ENCODE measurements at places on chromosomes 2 and 18.

DNA sequence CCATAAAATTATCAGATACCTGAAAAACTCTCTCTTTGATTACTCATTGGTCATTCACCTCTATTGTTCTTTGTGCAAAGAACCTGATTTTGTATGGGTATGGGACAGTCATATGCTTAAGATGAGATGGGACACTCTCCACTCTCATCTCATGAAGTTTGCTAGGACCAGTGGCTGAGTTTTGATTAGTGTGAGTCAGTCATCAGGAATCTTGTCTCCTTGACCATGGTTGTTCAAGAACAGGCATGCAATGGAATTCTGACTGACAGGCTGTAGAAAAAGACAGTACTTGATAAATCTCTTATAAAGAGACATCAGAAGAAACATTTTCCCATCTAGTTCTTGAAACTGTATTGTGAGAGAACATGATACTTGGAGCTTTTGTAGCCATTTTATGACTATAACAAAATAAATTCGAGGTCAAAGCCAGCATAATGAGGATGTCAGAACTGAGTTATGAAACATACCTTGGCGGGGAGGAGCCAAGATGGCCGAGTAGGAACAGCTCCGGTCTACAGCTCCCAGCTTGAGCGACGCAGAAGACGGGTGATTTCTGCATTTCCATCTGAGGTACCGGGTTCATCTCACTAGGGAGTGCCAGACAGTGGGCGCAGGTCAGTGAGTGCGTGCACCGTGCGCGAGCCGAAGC, 367.0 kb downstream of the NR4A2 start:
- DNase-seq = no peak

- DNase-seq = no peak
Measured at GRCh38 chr2:46519265-46519664, 39.9 kb downstream of the TMEM247 start.

DNA sequence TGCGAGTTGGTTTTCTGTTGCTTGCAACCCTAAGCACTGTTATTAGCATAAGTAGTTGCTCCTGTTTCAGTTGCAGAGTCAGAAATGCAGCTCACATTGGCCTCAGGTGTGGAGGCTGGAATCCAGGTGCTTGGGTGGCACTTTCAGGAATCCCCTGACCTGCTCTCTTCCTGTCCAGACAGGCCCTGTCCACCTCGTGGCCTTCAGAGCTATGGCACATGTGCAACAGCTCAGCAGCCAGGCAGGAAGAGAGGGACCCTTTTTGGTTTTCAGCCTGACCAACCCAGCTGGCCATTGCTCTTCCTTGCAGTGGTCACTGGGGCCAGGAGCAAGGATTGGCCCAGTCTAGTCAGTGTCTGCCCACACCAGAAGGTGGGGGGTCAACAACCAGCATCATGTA, 12.7 kb downstream of the ACOXL start:
- no peak for DNase-seq

- peak; percentile 89 for DNase-seq
Measured at GRCh38 chr2:201882353-201883090, 76.2 kb downstream of the CDK15 start.

DNA sequence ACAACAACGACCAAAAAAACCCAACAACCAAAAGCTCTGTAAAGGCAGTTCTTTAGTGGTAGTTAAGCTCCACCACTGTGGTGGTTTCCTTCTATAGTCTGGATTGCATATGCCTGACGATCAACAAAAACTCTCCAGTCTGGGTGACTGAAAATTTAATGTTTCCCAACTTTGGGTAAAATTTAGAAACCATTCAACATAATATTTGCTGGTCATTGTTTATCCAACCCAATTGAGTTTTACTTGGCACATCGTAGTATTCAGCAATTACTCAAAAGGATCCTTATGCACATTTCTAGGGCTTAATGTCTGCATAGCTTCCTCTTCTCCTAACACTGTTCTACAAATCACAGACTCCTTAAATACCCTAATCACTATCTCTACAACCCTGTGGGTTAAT, 1080.2 kb upstream of the NRXN1 start:
- no peak for DNase-seq

GRCh38 chr18:4755848-4756247, 300.7 kb upstream of the DLGAP1 start:
- DNase-seq = no peak

- DNase-seq = no peak
Measured at GRCh38 chr2:101714118-101714517, 16.6 kb downstream of the MAP4K4 start.

All from EH (cell line).